ENCODE measurements at places on chromosomes 11 and 22.
A peak's percentile ranks its signal among the peaks of the same experiment; 100 is the strongest.

DNA sequence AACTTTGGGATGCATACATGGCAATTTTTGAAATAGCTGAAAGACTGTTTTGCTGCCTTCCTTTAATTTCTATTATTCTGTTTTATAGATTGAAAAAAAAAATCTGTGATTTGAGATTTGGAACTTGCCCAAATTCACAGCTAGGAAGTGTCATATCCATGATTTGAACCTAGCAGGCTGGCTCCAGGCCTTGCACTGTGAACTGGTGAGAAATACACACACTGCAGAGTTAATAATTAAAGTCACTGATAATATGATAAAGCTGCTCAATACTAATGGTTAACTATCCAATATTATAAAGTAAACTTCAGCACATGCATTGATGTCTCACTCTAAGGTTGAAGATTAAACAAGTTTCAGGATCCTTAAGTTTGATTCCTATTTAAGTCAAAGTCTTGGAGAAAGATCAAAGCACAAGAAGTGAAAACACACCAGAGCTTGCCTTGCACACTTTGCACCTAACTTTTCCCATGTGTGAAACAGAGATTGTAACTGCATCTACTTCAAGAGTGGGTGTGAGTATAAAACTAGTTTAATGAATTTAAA lies 150.6 kb upstream of the CCDC179 start:
- DNase-seq = no peak

GRCh38 chr11:31919175-31919574 lies 108.1 kb upstream of the PAX6 start:
- DNase-seq = no peak

DNA sequence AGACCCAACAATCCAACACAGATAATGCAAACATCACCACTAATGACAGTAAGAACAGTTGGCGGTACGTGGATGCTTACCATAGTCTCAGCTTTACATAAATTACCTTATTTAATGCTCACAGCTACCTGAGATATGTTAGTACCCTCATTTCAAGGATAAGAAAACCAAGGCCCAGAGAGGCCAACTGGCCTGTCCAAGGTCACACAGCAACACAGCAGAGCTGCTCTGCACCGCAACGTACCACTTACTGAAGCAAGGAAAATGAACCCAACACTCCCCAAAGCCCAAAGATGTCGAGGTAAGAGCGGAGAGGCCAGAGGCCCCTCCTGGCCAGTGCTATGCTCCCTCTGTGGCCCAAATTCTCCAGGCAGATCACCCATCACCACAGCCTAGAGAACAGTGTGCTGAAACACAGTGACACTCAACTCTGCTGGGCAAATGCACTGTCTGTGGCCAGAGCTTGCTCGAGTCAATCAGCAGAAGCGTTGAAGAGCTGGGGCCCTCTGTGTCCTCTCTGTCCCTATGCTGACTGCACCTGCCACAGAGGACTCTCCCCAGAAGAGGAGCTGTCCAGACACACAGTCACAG lies 14.0 kb downstream of the SHANK2 start:
- DNase-seq = peak; percentile 43

GRCh38 chr11:62555464-62556107 lies 9.0 kb upstream of the AHNAK start:
- no peak for DNase-seq

GRCh38 chr22:28151151-28151816 lies 232.2 kb upstream of the PITPNB start:
- no peak for DNase-seq

DNA sequence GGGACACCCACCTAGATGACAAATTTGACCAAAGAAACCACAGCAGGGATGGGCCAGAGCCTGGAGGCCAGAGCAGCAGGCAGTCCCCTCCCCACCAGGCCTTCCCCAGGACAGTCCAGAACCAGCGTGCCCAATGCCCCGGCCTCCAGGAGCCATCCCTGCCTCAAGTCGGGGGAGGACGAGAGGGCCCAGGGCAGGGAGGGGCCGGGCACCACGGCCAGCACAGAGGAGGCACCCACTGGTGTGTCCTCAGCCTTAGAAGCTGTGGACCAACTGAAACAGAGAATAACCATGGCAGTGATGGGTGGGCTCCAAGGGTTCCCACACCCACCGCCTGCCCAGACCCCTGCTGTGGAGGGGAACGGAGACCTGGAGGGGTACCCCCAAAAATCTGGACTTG lies 28.3 kb upstream of the TCF20 start:
- DNase-seq = no peak

- peak; percentile 66 for DNase-seq
Observed at GRCh38 chr11:95154514-95154913, 64.9 kb downstream of the ENDOD1 start.

- no peak for DNase-seq
Observed at GRCh38 chr22:17260950-17261349, 41.7 kb upstream of the ADA2 start.

- no peak for DNase-seq
Observed at GRCh38 chr11:132100583-132100982, 730.2 kb downstream of the NTM start.

DNA sequence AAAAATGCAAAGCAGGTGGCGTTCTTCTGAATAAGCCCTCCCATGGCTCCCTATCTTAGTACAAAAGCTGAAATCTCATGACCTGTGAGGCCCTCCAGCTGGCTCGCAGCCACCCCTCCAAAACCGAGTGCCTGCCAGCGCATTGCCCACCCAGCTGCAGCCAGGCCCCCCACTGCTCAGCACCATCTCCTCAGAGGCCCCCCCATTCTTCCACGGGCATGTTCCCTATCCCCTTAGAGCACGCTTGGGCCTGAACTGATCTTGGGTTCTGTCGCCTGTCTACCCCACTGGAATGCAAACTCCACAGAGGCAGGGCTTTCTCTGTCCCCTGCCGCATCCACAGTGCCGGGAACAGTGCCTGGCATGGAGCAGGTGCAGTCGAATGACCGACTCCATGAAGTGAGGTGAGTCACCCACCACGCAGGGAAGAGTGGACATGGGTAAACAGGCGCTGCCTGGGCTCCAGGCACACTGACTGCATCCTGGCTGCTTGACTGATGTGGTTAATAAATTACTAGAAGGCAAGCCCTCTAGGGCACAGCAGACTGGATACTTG lies 11.3 kb upstream of the EFCAB6 start:
- DNase-seq = peak; percentile 44

DNA sequence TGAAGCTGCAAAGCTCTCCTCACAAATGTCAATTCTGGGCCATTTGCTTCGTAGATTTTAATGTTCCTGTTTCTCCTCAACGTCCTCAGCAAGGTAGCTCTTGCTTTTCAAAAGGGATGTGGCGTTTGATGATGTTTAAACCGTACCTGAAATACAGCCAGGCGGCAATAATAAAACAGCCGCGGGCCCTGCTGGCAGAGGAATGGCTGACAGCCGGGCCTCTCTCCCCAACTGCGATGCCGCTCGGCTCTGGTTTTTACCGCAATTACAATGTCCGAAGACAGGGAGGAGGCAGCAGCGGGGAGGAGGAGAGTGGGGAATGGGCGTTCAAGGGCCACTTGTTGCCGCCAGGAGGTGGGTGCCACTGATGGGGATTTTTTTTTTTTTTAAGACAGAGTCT lies 27.5 kb downstream of the MACROD1 start:
- DNase-seq = no peak

DNA sequence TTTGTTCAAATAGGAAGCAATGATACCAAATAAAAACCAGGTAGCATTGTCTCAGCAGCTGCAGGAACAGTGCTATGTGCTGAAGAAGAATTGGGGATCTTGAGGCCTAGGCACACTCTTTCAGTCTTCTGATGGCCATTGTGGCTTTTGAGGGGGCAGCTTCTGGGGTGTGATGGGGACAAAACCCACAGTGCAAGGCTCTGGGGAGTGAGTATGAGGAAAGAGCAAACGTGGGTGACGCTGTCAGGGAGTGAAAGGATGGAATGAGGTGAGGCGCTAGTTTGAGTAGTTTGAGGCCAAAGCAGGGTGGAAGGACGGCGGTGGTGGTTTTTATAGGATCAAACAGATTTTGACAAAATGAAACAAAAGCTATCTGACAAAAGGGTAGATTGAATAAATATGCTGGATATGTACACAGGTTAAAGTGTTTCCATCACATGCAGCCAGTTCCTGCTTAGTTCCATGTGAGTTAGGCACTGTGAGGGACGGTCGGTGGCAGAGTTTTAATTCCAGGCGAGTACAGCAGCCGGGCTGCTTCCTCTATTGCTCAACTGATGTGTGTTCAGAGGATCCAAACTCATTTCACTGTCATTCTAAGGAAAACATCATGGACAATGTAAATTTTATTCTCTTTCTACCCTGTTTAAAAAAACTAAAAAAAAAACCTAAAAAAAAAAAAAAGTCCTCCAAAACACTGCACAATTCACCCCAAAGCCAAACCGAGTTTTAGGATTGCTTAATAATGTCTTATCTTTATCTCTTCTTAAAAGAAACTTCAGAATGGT lies 18.9 kb downstream of the ADAMTS15 start:
- no peak for DNase-seq

DNA sequence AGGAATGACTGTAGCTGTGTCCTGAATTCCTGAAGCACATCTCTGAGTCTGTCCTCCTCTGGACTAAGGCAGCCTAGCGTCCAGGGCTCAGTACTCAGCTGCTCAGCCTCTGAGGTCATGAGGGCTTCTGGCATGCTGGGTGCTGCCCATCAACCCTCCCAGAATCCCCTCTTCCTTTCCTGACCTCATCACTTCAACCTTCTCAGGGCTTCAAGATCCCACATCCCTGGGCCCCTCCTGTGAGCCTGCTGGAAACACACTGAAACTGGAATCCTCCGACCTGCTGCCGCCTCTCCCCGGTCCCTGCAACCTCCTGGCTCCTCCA lies 803 bp downstream of the KRTAP5-8 start:
- DNase-seq = no peak

DNA sequence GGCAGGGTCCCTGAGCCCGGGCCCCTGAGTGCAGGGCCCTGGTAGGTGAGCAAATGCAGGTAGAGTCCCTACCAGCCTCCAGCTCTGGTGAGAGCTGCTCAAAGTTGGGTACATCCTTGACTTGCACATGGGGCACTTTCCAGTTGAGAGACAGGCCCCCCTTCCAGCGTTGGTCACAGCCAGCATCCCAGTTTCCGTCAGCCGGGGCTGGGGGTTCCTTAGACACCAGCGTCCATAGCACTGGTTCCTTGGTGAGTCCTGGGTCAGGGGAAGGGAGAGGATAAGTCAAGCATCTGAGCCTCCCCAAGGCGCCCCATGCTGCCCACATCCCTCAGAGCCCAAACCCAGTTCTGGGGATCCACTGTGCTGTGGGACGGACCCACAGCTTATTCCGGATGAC lies 5.6 kb downstream of the PNPLA5 start:
- DNase-seq = no peak

GRCh38 chr22:47129902-47130635 lies 367.6 kb downstream of the TBC1D22A start:
- DNase-seq = no peak

- DNase-seq = no peak
Observed at GRCh38 chr11:74936087-74936486, 12.8 kb downstream of the XRRA1 start.

DNA sequence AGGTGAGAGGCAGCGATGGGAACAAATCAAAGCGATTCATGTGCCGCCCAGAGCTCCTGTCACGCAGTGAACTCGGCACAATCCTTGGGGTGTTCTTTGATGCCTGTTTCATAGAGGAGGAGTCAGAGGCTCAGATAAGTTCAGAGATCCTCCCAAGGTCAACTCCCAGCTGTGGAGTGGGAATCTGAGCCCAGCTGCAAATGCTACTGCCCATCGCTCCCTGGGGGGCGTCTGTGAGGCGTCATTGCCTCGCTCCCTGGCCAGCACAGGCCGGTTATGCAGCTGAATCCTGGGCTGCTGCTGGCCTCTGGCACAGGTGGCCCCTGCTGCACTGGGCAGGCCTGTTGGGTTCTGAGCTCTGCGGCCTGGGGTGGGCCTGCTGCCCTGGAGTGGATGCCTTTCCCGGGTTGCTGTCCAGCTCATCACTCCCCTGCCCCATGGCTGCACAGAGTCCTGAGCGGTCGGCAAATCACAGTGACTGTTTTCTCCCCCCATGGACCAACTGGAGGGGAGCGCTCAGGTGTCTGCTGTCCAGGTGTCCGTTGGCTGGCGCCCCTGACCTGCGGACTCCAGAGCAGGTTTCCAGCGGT lies 36.3 kb upstream of the SHISAL1 start:
- no peak for DNase-seq

DNA sequence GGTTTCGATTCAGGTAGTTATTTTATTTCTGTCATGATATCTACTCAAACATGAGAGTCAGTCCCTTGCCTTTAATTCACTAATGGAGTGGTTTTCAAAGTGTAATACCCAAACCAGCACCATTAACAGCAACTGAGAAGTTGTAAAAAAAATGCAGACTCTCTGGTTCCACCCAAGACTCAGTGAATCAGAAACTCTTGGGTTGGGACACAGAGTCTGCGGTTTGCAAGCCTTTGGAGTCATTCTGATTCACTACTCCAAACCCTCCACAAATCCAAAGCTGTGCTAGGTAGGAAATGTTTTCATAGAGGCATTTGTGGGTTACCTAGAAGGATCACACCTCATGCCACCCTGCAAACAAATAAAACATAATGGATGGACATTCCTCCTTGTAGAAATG lies 340.1 kb downstream of the NTM start:
- DNase-seq = no peak

DNA sequence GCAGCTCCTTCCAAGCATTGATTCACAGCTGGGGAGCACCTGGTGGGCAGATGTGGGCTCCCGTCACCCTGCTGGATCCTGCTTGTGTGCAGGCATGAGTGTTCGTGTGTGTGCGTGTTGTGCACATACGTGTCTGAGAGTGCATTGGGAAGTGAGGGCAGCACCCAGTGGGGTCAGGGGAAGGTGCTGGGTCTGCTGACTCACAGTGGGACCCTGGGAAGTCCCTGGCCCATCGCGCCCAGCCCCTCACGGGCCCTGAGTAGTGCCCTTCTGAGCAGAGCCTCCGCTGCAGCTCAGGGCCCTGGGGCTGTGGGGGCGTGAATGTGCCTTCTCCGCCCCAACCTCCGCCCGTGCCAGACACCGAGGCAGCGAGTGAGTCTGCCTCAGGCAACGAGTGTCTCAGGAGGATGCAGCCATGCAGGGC lies 36.8 kb downstream of the WNT11 start:
- DNase-seq = no peak

DNA sequence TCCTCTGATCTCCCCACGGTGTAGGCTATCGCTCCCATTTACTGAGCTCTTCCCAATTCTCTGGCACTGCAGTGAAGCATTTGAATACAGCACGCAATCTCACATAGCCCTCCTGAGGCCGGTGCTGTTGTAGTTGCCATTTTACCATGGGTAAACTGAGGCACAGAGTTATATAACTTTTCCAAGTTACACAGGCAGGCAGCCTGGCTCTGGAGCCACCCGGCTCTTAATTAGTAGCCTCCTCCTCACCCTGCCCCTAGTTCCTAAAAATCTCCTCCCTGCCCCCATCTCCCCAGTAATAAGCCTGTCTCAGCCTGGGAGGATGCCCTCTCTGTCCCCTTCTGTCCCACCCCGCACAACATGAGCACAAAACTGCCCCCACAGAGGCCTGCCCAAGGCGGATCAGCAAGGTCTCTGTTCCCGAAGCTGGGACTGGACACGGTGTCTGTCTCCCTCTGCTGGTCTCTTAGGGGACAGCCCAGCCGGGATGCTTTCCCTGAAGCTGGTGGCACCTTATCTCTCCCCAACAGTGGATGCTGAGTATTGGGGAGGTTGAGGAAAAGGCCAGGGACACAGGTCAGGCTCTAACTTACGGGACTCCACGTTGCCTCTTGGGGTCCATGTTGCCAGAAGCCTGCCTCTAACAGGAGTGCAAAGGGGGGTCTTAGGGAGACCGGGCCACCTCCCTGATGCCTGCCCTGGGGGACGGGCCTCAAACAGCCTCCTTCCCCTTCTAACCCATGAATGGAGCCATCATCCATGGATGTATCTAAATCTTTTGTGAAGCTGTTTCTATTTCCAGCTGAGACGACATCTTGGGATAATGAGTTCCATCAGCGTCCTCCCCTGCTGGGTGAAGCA lies 9.1 kb upstream of the CLCF1 start:
- peak; percentile 86 for DNase-seq

GRCh38 chr11:60194511-60194910 lies 11.6 kb upstream of the MS4A6A start:
- DNase-seq = no peak

Data from ecto neural progenitor cell (in vitro differentiated cells).